ENCODE measurements at places on chromosomes 1 and 21. TPM values are rescaled to one million over a fixed set of nuclear protein-coding genes. Genes with fewer than 3 reads are reported as not detected.

GRCh38 chr1:24201941-24202440 lies 14.9 kb upstream of the IFNLR1 start:
- DNase-seq = peak; percentile 87

GRCh38 chr21:37547615-37548200 lies 181.1 kb downstream of the DYRK1A start:
- DNase-seq = no peak

KRTAP19-1 gene
- polyA plus RNA-seq = not detected

ELAPOR1 gene
- 1.6 TPM for polyA plus RNA-seq

DNA sequence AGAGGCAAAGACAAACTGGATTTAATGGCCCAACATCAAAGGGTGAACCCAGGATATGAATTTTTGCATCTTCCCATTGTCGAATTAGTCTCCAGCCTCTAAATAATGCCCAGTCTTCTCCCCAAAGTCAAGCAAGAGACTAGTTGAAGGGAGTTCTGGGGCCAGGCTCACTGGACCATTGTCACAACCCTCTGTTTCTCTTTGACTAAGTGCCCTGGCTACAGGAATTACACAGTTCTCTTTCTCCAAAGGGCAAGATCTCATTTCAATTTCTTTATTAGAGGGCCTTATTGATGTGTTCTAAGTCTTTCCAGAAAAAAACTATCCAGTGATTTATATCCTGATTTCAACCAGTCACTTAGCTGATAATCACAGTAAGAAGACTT lies 26.5 kb downstream of the CD53 start:
- DNase-seq = no peak

DNA sequence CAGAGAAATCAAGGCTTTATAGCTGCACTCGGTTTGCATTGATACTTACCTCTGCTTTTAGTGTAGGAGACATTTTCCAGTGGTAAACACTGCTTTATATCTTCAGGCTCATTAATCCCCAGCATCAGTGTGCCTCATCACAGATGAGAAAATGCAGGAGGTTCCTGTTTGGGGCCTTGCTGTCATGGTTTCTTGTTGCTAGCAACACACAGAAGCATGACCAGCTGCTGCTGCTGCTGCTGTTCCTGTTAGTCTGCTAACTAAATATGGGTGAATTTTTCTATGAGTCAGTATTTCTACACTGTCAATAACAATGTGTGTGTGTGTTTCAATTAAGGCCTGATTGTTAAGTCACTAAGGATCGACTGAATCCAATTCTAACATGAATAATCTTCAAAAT lies 85.8 kb upstream of the RGS1 start:
- peak; percentile 75 for DNase-seq

DNA sequence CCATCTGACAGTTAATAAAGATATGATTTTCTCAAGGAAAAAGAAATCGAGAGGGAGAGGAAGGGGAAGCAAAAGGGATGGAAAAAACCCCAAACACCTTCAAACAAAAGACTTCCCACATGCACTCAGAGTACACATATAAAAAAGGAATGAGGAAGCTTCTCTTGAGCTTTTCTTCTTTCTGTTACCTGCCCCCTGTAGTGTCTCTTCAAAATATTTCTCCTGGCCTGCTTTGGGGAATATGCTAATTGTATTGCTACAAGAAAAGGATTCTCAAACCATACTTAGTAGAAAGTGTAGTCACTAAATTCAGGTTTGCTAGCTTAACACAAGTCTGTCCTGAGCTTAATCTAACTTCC lies 58.7 kb downstream of the KIF14 start:
- DNase-seq = no peak

DNA sequence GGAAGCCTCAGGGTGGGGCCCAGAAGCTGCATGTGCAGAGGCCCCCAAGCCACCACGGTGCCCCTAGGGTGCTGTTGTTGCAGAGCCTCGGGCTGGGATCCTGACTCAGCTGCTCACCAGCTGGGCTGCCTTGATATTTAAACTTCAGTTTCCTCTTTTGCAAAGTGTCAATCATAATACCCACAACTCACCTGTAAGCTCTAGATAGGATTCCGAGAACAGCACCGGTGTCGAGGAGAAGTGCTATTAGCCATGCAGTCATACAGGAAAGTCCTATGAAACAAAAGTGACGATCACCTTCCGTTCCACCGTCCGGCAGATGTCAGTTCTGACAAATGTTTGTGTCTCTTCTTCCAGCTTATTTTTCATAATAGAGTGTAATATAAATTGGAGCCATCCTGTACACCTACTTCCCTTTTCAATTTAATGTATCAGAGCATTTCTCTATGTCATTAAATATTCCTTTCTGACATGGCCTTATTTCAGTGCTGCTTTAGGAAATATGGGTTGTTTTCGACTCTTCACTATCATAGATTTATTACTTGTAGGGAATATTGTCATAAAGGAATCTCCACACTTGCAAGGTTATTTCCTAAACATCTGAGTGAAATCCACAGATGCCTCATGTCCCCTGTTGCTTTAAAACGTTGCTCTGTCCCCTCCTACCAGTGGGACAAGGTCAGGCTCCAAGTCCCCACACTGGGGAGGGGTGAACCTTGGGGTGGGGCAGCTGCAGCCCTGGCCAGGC lies 100.8 kb downstream of the SIK1 start:
- DNase-seq = no peak
